ENCODE measurements at places on chromosomes 4 and X.

DNA sequence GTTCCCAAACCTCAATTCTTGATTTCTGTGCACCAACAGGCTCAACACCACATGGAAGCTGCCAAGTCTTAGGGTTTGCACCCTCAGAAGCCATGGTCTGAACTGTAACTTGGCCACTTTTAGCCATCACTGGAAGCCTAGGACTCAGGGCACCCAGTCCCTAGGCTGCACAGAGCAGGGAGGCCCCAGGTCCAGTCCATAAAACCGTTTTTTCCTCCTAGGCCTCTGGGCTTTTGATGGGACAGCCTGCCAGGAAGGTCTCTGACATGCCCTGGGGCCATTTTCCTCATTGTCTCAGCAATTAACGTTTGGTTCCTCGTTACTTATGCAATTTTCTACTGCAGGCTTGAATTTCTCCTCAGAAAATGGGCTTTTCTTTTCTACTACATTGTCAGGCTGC, 1259.6 kb downstream of the RAPGEF2 start:
- no peak for DNase-seq

DNA sequence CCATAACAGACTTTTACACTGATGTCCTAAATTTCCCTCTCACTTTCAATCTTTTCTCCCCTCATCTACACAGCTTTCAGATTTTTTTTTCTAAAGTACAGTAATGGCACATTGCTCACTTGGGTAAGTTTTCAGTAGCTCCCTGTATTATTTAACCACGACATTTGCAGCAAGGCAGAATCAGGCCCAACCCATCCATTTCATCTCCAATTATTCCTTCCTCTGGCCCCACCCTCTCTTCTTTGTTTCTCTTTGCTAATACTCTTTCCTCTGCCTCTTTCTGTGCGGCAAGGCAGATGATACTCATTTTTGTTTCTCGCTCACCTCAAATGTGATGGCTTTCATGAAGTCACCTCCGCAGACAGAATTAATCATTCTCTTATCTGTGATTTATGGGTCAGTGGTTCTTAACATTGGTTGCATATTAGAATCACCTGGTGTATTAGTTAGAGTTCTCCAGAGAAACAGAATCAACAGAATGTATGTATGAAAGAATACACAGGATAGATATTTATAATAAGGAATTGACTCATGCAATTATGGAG, 43.4 kb upstream of the GATB start:
- DNase-seq = no peak

GRCh38 chr4:72744103-72744725, 175.2 kb upstream of the ADAMTS3 start:
- no peak for DNase-seq

DNA sequence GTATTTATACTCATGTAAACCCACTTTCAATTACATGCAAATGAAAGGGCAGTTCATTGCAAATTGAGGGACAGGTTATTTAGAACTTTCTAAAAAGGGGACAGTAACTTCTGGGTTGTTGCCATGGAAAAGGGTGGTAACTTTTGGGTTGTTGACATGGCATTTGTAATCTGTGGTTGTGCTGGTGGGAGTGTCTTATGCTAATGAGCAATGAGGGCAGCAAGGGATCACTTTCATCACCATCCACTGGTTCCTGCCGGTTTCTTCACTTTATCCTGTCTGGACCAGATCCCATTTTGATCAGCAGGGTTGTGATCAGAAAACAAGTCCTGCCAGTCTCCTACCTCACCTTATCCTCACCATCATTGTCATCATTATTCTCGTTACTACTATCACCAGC, 32.0 kb downstream of the EVC start:
- no peak for DNase-seq

- no peak for DNase-seq
These were observed 32.0 kb upstream of the AMELX start for GRCh38 chrX:11261260-11261659.

DNA sequence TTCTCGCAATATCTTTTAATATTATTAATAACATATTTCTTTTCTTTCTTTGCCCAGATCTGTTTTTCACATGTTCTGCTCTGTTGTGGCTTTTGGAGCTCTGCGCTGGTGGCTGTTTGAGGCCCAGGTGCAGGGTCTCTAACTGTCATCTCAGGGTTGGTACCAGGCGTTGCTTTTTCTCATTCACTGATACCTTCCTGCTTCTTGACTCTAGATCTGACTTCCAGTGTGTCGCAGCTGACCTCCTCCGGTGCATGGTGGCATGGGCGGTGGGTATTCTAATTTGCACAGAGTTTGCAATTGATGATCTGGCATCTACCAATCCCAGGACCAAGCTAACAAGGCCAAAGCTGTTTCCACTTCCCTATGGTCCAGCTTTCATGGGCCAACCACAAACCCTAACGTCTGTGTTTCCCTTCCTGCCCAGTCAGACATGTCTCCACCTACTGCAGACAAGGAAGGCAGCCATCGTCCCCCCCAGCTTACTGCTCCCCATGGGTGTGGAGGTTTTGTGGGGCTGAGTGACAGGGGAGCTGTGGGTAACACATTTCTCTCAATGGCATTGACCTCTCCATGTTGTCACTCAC, 25.2 kb downstream of the LETM1 start:
- no peak for DNase-seq

GRCh38 chr4:22573198-22573597, 57.3 kb upstream of the ADGRA3 start:
- no peak for DNase-seq

DNA sequence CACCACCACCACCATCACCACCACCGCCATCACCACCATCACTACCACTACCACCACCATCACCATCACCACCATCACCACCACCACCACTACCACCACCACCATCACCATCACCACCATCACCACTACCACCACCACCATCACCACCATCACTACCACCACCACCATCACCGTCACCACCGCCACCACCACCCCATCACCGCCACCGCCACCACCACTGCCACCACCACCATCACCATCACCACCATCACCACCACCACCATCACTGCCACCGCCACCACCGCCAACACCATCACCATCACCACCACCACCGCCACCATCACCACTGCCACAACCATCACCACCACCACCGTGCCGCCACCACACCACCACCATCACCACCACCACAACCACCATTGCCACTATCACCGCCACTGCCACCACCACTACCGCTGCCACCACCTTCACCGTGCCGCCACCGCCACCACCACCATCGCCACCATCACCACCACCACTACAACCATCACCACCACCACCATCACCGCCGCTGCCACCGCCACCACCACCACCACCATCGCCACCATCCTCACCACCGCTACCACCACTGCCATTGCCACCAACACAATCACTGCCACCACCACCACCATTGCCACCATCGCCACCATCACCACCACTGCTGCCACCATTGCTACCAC, 1511.3 kb upstream of the AGA start:
- DNase-seq = no peak

All from HTR-8/SVneo (cell line).